GDM1 (cell line): ENCODE measurements at places on chromosomes 4 and X.

- no peak for DNase-seq
These were observed 608 bp downstream of the RAPGEF2 start for GRCh38 chr4:159103384-159103990.

DNA sequence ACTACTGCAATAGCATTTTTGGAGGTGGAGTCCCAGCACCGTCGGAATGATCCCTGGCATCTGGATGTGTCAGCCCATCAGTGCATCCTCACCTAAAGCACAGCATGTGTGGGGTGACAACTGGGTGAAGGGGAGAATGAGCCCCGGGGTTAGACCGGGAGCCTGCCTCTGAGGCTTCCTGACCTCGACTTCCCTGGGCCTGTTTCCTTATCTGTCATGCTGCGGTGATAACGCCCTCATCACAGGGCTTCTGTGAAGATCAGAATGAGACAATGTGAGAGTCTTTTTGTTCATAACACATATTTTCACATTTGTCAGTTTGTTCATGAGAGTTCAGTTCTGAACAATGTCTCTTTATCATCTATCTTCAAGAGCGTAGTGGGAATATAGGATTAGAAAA lies 31.1 kb upstream of the PDLIM3 start:
- no peak for DNase-seq

- no peak for DNase-seq
These were observed 395.8 kb downstream of the NAF1 start for GRCh38 chr4:162770761-162771490.

DNA sequence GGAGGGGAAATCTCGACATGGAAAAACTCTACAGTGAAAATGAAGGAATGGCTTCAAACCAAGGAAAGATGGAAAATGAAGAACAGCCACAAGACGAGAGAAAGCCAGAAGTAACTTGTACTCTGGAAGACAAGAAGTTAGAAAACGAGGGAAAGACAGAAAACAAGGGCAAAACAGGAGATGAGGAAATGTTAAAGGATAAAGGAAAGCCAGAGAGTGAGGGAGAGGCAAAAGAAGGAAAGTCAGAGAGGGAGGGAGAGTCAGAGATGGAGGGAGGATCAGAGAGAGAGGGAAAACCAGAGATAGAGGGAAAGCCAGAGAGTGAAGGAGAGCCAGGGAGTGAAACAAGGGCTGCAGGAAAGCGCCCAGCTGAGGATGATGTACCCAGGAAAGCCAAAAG lies 1.3 kb downstream of the TCEAL4 start:
- no peak for DNase-seq
